ENCODE measurements at places on chromosomes 1 and 21.

DNA sequence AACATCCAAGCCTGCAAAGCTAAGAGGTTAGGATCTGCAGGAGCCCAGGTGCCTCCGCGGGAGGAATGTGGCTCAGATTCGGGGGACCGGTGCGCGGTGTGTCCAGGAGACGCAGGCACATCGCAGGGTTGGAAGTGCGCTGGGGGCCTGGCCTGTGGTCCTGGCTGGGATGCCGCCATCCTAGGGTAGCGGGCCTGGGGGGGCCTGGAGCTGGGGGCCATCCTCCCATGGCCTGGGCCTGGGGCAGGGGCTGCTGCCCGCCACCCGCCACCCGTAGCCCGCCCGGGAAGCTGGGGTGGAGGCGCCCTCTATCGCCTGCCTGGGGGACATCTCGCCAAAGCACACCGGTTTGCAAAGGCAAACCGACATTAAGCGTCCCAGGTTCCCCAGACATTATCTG is 170.6 kb upstream of the ARHGEF16 start:
- DNase-seq: peak; percentile 13

DNA sequence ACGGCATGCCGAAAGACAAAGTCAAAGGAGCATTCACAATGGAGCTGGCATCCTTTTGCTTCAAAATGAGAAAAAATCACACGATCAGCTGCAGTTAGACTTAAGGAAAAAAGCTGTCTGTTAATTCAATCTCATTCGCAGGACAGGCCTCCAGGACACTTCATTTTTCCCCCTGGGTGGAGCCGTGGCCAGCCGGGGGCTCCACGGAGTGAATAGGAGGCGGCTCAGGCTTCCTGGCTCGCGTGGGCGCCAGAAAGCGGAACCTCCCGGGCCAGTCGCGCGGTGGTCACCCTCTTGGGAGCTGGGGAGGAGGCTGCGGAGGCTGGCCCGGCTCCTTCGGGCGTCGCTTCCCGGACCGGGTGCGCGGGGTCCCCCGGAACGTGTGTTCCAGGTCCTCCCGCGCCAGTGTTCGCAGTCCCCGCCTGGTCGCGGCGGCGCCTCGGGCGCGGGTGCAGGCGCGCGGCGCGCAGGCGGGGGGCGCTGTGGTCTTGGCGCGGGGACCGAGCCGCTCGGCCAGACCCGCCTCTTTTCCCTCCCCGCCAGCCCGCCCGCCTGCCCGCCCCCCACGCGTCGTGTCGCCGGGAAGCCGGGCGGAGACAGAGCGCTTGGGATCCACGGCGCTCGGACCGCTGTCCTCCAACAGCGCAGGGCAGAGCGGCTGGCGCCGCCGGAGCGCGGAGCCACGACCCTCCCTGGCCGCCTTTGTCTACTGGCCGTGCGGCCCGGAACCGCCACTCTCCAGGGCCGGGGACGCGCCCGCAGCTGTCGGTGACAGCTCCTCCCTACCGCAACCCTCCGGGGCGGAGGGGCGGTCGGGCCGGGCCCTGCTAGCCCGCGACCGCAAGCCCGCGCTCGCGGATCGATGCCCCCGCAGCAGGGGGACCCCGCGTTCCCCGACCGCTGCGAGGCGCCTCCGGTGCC is at the start of gene RHOU:
Gene RHOU (plus strand): TSS at position 599 of the 921 bp plus-strand sequence. CDS start 264 bp downstream, at position 863.
- peak; percentile 15 for DNase-seq

DNA sequence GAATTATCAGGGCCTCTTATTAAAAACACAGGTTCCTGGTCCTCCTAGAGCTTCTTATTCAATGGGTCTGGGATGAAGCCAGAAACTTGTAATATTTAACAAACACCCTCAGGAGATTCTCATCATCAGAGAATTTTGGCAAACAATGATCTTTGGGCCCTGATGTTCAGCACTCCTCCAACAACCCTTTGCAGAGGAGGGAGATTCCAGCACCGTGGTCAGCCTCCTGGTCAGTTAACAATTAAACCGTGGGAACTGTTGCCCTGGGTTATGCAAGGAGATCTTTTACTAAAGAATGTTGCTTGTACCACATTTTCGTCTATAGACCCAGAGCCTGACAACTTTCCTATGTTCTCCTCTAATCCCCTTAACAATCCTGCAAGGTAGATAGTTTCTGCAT is 294.4 kb downstream of the PLPP3 start:
- no peak for DNase-seq

DNA sequence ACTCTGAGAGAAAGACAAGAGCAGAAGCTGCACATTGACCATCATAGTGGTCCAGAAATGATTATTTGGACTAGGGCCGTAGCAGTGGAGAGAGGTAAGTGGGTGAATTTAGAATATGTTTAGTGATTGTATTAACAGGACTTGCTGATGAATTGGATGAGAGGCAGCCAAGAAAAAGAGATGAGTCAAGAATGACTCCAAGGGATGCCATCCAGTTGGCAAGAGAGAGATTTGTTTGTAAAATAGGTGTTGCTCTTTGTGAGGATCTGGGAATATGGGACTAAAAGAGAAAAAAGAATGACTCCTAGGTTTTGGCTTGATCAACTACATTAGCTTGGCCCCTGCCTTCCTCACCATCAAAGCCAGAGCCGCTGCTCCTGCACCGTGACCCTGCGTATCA is 54.2 kb upstream of the ARTN start:
- DNase-seq: no peak

GRCh38 chr1:56921479-56921878 is 44.3 kb downstream of the C8B start:
- DNase-seq: no peak

DNA sequence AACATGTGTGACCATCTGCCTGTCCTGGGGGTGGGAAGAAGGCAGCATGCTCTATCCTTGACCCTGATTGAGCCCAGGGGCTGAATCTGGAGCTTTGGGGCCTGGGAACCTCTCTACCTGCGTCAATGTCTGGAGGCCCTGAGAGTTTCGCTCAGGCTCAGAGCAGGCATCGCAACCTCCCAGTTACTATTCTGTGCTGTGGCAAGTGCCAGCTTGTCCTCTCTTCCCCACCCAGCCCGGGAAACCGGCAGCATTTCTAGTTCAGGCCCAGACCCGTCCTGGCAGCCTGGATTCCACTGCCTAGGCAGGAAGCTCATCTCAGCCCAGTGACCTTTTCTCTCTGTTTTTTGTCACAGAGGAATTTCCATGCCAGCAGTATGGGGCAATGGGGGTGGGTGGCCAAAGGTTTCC is 10.0 kb upstream of the IRF6 start:
- no peak for DNase-seq

DNA sequence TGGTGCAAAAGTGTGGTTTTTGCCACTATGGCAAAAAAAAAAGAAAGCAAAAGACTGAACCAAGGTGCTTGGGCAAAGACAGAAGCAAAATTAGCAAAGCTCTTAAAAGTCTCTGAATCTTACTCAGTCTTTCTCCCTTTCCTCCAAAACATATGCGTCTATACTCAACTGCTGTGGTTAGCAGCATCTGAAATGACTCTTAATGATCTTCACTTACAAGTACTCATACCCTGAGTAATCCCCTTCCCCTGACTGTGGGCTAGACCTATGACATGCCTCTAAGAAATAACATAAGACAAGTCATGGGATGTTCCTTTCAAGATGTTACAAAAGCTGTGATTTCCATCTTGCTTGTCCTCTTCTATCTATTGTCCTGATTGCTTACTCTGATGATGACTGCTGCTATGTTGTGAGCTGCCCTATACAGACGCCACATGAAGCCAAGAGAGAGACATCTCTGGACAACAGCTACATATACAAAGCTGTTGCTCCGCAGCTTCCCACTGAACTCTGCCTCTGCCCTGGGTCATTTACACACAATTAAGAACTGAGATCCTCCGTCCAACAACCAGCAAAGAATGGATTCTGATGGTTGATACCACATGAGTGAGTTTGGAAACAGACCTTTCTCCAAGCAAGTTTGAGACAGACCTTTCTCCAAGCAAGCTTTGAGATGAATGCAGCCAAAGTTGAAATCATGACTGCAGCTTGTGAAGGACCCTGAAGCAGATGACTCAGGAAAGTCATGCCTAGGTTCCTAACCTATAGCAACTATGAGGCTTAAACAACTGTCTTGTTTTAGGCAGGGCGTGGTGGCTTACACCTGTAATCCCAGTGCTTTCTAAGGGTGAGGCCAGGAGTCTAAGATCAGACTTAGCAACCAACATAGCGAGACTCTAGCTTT is 55.2 kb downstream of the PUM1 start:
- DNase-seq: no peak

- DNase-seq: no peak
Measured at GRCh38 chr1:68221001-68221979, 11.0 kb downstream of the WLS start.

- no peak for DNase-seq
Measured at GRCh38 chr1:232183802-232184201, 446.1 kb downstream of the SIPA1L2 start.

GRCh38 chr1:60969971-60970509 is 112.3 kb upstream of the NFIA start:
- no peak for DNase-seq

DNA sequence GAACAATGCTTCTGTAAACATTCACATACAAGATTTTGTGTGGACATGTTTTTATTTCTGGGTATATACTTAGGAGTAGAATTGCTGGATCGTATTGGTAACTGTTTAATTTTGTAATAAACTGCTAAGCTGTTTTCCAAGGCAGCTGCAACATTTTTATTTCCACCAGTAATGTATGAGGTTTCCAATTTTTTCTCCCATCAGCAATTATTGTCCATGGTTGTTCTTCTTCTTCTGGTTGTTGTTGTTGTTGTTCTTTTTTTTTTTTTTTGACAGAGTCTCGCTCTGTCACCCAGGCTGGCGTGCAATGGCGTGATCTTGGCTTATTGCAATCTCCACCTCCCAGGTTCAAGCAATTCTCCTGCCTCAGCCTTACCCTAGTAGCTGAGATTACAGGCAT is 26.9 kb downstream of the ZYG11B start:
- no peak for DNase-seq

GRCh38 chr1:106925750-106926149 is 130.7 kb upstream of the PRMT6 start:
- no peak for DNase-seq

- no peak for DNase-seq
Measured at GRCh38 chr1:198637157-198637556, 1.7 kb upstream of the PTPRC start.

- peak; percentile 24 for DNase-seq
Measured at GRCh38 chr1:180230791-180231505, 884 bp downstream of the LHX4 start.

DNA sequence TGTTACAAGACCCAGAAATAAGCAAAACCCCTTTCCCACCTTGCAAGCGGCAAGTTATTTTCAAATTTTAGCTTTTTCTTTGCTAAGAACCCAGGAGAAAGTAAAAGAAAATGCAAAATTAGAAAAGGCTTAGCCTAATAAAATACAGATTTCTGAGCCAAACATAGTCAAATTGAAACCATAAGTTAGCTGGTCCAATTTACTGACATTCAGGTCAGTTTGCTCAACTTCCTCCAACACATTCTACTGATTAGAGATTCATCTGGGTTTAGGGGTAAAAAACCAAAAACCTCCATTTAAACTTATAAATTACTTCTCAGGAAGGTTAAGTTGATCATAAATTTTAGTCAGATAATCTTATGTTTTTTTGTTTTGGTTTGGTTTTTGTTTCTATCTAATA is 701.8 kb upstream of the CXADR start:
- DNase-seq: no peak

- no peak for DNase-seq
Measured at GRCh38 chr1:42674682-42675081, 7.5 kb upstream of the YBX1 start.

DNA sequence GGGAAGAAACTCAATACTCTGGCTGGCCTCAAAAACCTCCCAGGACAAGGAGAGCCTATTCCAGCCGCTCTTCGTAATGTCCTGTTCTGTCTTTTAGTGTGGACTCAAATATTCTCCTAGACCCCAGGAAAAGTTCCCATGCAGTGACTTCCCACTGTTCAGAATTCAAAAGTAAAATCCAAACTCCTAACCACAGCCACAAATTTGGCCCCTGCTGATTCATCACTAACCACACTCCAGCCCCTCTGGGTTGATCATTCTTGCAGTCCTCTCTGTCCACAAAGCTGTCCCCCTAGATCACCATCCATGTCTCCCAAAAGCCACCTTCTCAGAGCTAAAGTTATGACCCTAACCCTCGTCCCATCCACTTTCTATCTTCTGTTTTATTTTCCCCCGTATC is 5.1 kb downstream of the CTNNBIP1 start:
- DNase-seq: no peak

GRCh38 chr1:29409616-29410015 is 173.3 kb downstream of the PTPRU start:
- DNase-seq: no peak

- peak; percentile 80 for DNase-seq
Measured at GRCh38 chr1:181189691-181190363, 101.3 kb downstream of the IER5 start.

GRCh38 chr1:201468844-201469644 is at the start of gene PHLDA3:
Gene PHLDA3 (minus strand): TSS chr1:201469188. CDS start chr1:201468786, 402 bp downstream.
- DNase-seq: peak; percentile 57

DNA sequence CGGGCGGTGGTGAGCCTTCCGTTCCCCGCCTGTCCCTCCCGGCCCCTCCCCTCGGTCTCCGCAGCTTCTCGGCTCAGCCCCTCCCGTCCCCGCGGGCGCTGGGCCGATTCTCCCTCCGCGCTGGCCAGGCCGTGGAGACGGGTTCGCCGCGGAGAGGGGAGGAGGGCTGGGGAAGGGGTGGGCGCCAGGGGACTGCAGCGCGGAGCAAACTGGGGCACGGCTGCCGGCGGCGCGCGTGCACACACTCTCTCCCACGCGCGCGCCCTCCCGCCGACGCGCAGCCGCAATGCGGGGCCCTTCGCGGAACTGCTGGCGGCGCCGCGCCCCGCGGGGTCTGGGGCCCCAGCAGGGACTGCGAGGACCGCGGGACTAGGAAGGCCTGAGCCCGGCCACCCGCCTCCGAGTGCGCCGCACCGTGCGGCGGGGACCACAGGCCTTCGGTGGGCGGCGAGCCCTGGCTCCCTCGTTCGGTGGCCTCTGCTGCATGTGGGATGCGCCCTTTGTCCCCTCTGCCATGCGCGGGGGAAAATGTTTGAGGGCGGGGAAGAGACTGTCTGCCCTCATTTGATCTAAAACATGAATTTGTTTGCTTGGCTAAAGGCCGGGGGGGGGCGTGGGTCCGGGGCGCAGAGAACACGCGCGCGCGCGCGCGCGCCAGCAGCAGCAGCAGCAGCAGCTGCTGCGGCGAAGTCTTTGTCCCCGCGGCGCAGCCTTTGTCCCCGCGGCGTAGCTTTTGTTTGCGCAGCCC is 90.7 kb upstream of the VAMP3 start:
- peak; percentile 56 for DNase-seq

DNA sequence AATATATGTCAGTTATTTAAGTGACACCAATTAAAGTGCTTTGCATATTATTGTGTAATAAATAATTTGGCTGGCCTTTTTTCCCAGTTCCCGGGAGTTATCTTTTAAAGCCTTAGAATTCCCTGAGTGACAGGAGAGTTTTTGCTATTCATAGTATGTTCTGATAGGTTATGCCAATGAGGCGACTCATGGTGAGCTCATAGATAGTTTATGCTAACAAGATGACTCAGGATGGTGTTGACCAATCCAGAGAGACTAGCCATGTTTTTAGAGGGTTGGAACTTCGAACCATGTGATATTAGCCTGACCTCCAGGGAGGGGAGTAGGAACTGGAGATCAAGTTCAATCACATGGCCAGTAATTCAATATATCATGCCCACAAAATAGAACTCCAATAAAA is 310.8 kb downstream of the USP25 start:
- no peak for DNase-seq

GRCh38 chr21:30271611-30272010 is 11.1 kb downstream of the KRTAP24-1 start:
- DNase-seq: no peak

Data from germinal center (tissue), 1 donor.